Activated T-cell treated with anti-CD3 and anti-CD28 coated beads for 24 hours (primary cell): ENCODE measurements at places on chromosomes 16 and 17.

- no peak for DNase-seq
These were observed 174.2 kb downstream of the CYLD start for GRCh38 chr16:50916040-50916439.

DNA sequence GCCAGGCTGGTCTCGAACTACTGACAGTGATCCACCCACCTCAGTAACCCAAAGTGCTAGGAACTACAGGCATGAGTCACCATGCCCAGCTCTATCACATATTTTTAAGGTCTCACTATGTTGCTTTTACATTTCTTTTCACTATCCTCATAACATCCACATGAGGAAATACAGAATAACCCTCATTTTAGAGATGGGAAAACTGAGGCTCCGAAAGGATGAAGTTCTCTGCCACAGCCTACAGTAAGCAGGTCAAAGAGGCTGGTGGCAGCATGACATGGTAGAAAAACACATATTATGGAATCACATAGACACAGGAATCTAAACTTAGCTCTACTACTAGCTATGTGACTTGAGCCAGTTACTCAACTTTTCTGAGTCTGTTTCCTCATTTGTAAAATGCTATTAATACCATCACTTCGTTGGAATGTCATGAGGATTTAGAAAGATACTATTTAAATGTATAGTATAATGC is 32.2 kb downstream of the APPBP2 start:
- DNase-seq = no peak

GRCh38 chr17:19567216-19568015 is 33.8 kb downstream of the SLC47A1 start:
- no peak for DNase-seq

- no peak for DNase-seq
These were observed 26.0 kb downstream of the KLHDC4 start for GRCh38 chr16:87739801-87740200.

DNA sequence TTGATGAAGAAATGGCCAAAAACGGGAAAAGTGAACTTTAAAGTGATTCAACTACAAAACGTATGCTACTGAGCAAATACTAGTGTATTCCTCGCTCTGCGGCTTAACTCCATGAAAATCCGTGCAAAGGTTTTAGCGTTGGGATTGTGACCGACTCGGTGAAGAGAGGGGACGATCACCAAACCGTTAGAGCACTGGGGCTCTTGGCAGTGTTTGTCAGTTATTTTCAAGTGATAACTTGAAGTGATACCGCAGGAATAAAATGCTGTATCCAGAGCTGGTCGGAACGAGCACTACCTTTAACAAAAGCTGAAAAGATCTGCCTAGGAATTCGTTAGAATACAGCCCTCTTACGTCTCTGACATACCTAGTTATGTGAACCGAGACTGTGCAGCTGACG is 773 bp upstream of the PPM1D start:
- DNase-seq = no peak

GRCh38 chr16:2973605-2974318 is 4.6 kb downstream of the PAQR4 start:
- DNase-seq = no peak

DNA sequence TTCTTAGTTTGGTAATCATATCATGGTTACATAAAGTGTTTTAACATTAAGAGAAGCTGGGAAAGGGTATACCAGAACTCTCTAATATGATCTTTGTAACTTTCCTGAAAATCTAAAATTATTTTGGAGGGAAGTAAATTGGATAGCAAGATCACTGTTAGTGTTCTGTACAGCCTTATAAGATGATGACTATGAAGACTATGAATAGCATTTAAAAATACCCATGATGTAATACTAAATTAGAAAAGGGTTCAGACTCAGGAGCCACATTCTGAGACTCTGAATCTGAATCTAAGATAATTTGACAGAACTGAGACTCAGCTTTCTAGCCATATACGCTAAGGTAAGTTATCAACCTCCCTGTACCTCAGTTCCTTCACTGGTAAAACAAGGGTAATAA is 208.0 kb upstream of the C17orf78 start:
- no peak for DNase-seq

GRCh38 chr17:56786989-56787482 is 46.7 kb downstream of the C17orf67 start:
- DNase-seq = peak; percentile 58

DNA sequence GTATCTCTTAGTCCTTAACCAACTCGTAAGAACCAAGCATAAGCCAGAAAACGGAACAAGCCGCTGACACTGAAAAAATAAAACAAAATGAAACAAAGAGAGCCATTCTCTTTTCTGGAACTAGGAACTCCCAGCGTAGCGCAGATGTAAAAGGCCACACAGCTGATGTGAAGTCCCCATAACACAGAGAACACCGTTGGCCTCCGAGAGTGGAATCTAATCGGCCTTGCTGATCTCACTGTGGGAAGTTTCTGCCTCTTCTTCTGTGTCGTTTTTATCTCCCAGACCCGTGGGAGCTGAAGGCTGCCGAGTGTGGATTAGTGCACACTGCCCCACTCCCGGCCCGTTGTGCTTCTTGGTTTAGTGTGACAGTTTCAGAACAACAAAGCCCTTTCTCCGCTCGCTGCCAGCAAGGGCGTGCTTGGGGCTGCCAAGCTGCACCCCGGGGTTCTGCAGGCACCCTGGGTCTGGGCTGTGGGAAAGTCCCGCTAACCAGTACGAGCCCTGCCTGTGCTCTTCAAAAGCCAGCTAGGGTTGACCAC is 21.7 kb downstream of the TTYH2 start:
- DNase-seq = no peak

GRCh38 chr16:89001117-89002027 is 24.4 kb upstream of the CBFA2T3 start:
- no peak for DNase-seq

- DNase-seq = no peak
These were observed 54.1 kb upstream of the NFAT5 start for GRCh38 chr16:69511651-69512050.

GRCh38 chr16:86428729-86429517 is 81.4 kb upstream of the FOXF1 start:
- DNase-seq = no peak

DNA sequence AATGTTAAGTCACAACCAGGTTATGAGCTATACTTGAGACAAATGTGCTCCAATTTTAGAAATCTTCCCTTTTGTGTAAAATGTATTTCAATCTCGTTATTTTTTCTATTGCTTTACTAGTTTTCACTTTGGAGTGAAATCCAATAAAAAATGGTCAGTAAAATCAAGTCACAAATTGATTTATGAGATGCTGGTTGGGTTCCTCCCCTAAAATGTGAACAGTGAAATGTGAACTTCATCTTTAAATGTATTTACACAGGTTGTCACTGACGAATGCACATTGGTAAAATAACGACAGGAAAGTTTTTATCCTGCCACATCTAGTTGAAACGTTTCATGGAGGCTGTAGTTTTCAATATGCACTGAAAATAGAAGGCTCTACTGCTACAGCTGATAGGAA is 55.5 kb downstream of the COX10 start:
- DNase-seq = no peak

GRCh38 chr17:47872019-47872650 is 21.2 kb upstream of the SP6 start:
- no peak for DNase-seq

DNA sequence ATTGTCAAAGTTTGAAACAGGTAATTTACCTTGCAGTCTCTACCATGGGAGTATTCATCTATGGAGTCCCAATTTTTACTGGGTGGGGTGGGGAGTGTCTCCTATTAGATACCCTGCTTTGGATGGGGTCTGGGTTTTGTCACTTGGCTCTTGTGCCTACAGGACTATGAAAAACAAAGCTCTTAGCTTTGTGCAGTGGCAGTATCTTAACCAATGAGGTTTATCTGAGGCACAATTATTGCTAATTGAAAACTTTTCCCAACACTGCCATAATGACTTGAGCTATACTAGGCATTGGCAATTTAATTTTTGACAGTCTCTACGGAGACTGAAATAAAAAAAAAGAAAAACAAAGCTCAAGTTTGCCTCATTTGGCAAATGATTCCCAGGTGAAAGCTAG is 3.8 kb upstream of the ZFP90 start:
- DNase-seq = no peak

GRCh38 chr16:2912330-2913199 is 834 bp downstream of the FLYWCH1 start:
- DNase-seq = peak; percentile 11

DNA sequence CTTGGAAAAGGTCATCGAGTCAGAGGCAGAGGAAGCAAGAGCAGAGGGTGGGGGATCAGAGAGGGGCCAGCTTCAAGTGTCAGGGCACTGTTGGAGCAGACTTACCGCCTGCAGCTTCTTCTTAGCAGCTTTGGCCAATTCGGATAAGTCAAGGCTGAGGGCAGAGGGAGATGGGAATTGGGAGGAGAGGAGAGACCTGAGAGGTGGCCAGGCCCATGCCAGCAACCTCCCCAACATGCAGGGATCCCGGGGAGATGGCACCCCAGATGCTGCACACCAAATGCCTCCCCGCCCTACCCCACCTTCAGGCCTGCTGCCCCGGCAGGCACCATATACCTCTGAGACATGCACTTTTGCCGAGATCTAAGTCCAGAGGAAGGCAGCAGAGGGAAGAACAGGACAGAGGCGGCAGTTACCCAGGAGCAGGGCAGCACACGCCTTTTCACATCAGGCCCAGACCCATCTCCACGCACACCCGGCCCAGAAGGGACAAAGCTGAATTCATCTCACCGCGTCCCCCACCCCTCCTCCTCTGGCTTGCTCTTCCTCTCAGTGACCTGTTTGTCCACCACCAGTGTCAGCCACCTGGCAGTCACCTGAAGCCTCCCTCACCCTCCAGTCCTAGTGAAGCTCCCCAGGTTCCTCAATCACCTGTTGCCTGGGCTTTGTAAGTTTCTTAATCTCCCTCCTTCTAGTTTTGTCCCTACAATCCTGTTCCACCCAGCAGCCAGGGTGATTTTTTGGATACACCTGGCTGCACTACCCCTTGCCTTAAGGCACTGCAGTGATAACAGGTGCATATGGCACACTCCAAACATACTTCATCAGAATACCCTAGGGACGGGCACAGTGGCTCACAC is 10.4 kb downstream of the TP53I13 start:
- DNase-seq = no peak

- peak; percentile 43 for DNase-seq
These were observed 15.0 kb upstream of the C17orf58 start for GRCh38 chr17:68011199-68011665.

GRCh38 chr17:2789700-2790099 is 6.5 kb upstream of the RAP1GAP2 start:
- DNase-seq = no peak

GRCh38 chr16:72500545-72500944 is 328.6 kb upstream of the PMFBP1 start:
- DNase-seq = no peak

GRCh38 chr17:11668618-11669017 is 70.3 kb downstream of the DNAH9 start:
- no peak for DNase-seq

- no peak for DNase-seq
These were observed 245.9 kb upstream of the HSBP1 start for GRCh38 chr16:83561876-83562275.

GRCh38 chr17:3972281-3972731 is 8.1 kb upstream of the ATP2A3 start:
- no peak for DNase-seq

DNA sequence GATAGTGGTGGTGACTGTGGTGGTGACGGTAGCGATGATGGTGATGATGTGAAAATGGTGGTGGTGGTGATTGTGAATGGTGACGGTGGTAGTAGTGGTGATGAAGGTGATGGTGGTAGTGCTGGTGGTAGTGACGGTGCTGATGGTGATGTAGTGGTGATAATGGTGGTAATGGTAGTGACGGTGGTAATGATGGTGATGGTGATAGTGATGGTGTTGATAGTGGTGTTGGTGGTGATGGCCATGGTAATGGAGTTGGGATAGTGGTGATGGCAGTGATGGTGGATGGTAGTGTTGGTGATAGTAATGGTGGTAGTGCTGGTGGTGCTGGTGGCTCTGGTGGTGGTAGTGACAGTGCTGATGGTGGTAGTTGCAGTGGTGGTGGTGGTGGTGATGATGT is 14.7 kb upstream of the RBFOX1 start:
- no peak for DNase-seq

DNA sequence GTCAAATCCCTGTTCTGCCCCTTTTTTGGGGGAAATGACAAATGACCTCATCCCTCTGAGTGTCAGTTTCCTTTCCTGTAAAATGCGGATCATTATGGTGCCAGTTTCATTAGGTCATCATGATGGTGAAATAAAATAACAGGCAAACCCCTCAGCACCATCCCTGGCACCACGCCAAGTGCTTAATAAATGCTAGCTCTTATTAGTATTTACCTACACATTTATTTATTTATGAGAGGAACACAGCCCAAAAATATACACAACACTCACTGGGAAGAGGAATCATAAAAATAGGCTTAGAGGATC is 28.6 kb upstream of the GPRC5B start:
- DNase-seq = no peak

DNA sequence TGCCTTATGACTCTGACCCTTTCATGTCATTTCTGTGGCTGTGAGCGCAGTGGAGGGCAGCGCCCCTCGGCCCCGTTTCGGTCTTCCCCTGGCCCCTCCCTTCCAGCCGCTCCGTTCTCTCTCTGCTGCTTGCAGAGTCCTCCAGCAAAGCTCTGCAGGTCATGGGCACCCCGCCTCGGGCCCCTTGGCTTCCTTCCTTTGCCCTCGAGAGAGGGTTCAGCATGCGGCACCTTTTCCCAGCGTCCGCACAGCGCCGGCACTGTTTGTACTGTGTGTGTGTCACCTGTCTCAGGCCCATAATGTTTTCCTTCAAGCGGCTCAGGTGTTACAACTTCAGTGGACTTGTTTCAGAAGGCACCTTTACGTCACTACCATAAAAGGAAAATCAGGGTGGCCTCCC is 98.5 kb downstream of the RAP1GAP2 start:
- DNase-seq = no peak

GRCh38 chr17:76586741-76587487 is 1.3 kb upstream of the ST6GALNAC2 start:
- DNase-seq = no peak

GRCh38 chr17:75091855-75092327 is 4.1 kb downstream of the SLC16A5 start:
- DNase-seq = no peak

DNA sequence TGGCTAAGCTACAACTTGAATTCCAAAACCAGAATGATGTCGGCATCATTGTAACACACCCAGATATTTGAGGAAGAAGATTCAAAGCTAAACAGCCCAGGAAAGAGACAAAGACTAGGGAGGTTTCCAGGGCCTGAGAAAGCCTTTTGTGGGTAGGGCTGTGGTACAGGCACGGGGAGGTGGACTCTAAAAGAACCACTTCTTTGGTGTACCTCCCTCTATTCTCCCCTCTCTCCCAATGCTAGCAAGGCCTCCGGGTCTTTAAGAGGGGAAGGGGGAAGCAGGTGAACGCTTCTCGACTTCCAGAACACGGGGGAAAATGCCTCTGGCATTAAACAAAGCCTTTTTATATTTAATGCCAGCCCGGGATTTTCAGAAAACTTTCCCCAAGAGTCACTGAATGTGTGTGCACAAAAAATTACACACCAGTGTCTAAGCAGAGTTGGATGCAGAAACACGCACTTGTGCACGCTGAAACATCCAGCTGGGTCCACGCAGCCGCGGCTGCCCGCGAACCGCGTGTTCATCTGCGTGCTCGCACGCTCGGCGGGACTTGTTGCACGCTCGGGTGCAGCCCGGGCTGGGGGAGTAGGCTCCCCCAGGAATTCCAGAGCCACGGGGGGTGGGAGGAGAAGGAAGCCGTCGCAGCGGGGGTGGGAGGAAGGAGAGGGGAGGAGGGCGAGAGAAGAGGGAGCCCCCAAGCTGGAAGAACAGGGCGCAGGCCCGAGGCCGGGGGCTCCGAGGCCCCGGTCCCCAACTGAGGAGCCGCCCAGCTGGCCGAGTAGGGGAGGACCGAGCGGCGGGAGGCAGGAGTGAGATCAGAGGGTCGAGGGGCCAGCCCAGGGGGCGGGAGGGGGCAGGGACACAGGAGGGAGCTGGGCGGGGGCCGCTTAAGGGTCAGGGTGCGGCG is 20.1 kb upstream of the ZNF423 start:
- DNase-seq = no peak
